Fibroblast of skin of abdomen (primary cell): ENCODE measurements at places on chromosomes 12 and 14.

GRCh38 chr12:19605720-19606119 is 166.4 kb downstream of the AEBP2 start:
- no peak for DNase-seq

- DNase-seq = no peak
These were observed 7.2 kb downstream of the KRT76 start for GRCh38 chr12:52769946-52770345.

GRCh38 chr12:104957719-104958000 is 430 bp downstream of the SLC41A2 start:
- no peak for DNase-seq

DNA sequence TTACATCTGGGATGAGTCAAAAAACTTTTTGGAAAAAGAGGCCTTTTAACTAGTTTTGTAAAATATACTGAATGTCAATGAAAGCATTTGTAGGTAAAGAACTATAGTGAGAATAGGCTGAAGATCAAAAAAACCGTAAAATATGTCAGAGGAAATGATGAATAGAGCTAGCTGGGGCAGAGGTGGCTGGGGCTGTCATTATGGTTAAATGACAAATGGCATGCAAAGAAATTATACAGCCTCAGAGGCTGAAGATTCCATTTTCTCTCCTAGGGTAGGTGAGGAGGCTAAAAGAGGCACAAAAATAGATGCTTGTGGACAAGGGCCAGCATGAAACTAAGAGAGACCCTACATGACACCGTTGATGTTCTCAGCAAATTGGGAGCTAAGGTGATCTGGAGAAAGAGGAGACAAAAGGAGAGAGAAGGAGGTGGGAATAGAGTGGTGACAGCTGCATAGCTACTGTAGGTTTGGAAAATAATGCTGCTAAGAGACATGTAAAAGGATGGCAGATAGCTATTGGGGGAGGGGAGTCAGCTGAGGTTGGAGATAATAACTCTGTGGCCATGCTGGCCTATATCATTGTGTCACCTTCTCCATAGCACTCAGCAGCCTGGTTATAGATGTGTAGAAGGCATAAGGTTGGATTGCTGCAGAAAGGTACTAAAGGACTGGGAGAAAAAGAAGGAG is 63.8 kb downstream of the ABCC9 start:
- no peak for DNase-seq

- DNase-seq = peak; percentile 88
These were observed 1.8 kb downstream of the FLRT2 start for GRCh38 chr14:85531587-85532373.

- DNase-seq = no peak
These were observed 112.5 kb downstream of the ETV6 start for GRCh38 chr12:11761869-11762567.

DNA sequence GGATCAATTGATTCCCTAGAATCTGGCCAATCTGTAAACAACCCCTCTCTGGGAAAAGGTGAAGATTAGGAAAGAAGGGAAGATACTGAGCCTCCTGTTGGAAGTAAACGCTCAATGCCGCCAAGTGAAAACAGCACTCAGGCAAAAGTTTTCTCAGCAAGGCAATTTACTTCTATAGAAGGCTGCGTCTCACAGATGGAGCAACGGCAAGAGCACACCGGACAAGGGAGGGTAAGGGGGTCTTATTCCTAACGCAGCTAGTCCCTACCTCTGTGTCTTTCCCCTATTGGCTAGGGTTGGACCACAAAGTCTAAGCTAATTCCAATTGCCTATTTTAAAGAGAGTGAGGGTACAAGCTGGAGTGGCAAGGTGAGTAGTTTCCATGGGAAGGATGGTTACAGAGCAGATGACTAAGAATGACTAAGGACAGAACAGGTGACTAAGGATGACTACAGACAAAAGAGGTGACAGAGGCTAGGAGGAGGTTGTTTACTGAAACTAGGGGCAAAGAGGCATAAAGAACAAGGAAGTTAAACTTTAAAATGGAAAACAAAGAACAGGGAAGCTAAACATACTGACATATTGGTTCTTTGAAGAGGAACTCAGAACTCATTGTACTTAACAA is 5.6 kb upstream of the TTC9 start:
- DNase-seq = no peak

- DNase-seq = no peak
These were observed 113.3 kb downstream of the ANO6 start for GRCh38 chr12:45329238-45329637.

DNA sequence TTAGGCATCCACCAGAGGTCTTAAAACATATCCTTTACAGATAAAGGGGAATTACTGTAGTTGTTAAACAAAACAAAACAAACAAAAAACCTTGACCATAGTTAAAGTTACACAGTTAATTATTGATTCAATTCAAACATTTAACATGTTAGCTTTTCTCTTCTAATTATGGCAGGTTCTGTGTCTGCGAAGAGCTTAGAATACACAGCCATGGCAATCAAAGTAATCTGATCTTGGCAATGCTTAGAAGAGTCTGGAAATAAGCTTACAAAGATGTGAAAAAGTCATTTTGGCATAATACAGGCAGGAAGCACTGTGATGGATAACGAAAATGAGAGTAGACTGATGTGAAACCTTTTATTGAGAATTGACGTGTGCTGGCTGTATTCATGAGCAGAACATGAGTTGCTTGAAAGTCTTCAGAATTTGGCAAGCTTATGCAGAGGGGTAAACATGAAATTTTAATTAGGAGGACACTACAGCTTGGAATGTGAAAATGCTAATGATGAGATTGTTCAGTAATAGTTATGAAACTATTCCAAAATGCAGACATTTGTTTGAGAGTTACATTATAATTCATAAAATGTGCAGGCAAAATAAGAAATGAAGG is 629.6 kb downstream of the FSCB start:
- DNase-seq = no peak

DNA sequence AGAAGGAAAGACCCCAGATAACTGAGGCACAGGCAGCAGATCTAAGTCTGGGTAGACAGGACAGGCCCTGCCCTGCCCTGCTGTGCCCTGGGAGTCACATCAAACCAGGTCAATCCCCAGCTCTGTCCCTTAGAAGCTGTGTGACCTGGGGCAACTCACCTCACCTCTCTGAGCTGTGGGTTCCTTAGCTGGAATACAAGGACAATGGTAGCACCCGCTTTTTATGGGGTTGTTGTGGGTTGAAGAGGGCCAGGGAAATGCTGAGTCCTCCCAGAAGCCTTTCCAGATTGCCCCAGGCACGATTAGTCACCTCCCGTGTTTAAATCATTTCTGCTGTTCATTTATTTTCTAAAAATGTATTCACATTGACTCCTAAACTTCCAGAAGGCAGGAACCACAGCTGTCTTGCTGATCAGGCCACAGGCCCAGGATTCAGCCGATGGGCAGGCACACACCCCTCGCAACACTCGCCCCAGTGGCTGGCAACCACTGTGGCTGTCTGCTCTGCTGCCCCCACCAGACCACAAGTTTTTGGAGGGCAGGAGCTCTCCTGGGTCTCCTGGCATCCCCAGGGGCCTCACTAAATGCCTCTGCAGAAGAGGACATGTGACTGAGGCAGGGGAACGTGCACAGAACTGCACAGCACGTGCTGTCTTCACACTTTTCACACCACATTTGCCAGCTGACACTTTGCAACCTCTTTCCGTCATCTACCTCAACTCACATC is 3.0 kb downstream of the SELPLG start:
- DNase-seq = peak; percentile 62

DNA sequence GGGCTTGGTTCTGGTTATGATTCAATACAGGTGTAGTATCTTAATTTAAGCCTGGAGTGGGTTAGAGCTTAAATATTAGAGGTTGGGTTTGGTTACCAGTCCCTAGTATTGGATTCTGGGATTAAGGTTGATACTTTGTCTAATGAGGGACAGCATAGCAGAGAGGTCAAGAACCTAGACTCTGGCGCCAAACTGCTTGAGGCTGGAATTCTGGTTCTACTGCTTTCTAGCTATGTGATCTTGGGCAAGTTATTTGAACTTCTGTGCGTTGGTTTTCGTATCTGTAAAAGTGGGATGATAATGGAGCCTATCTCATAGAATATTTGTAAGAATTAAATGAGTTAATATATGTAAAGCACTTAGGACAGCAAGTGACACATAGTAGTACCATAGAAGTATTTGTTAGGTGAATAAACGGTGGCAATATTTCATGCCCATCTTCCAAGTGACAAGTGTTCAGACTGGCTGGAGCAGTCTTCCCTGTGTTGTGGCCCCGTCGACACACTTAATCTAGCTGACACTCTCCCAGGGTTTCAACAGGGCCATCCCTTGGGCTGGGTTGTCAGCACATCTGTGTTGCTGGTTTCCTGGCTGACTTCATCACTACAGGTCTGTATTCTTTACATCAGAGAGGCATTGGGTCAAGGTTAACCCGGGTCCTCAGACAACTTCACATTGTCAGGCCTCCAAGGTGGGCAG is 3.0 kb downstream of the ENDOU start:
- no peak for DNase-seq

DNA sequence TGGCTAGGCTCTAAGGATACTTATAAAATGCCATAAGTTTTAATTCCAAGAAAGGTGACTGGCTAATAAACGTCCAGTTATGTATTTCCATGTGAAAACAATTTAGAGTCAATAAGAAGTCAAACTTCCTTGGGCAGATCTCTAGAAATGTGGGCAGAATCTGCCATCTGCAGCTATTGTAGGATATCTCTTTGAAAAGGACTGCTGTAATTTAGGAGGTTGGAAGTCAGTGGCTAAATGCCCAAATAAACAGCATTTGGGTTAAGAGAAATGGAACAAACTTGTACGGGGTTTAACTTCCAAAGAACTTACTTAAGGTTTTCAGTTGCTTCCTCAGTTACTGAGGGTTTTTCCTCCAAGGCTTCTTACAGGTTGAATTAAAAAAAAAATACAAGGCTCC is 121.6 kb downstream of the FIGNL2 start:
- no peak for DNase-seq

DNA sequence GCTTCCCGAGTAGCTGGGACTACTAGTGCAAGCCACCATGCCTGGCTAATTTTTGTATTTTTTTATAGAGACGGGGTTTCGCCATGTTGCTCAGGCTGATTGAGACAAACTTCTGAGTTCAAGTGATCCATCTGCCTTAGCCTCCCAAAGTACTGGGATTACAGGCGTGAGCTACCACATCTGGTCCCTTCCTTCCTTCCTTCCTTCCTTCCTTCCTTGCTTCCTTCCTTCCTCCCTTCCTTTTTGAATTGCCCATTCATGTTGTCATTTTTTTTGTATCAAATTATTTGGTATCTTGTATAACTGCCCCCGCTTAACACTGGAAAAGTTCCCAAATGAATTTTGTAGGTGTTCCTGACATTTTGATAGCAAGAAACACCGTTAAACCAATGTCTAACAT is 11.7 kb downstream of the RAD9B start:
- DNase-seq = no peak

DNA sequence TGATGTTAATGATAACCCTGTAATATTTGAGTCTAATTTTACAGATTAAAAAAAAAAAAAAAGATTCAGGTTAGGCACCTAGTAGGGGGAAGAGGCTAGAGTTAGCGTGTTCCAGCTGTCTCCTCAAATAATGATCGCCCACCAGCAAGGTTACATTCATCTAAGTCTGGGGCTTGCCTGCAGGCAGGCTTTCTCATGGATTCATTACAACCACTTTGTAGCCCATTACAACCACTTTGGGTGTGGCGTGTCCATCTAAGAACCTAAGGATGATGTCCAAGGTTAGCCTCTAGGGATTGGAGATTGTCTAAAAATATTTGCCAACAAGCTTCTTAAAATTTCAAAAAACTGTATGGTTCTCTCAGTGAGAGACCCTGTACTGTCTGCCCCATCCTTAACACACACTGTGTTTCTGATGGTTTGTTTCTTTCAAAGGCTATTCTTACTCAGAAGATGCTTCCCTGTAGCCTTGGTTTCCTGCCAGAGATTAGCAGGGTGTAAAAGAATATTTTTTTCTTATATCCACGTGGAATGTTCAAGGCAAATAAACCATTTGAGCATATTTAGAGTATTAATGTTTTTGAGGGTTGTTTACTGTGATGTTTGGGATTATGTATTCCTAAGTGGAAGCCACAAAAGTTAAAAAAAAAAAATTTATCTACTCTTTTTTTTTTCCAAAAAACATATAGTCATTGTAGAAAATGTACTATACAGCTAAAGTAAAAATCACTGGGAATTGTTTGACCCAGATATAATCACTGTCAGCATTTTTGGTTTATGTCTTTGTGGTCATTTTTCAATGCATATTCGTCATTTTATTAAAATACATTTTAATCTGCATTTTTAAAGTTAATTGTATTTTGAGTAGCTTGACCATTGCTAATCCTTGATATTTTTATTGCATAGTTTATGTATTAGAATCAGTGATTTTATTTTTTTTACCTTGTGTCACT is 1.7 kb downstream of the DYNC1H1 start:
- no peak for DNase-seq

GRCh38 chr12:14928931-14929330 is 9.4 kb downstream of the ERP27 start:
- DNase-seq = no peak

DNA sequence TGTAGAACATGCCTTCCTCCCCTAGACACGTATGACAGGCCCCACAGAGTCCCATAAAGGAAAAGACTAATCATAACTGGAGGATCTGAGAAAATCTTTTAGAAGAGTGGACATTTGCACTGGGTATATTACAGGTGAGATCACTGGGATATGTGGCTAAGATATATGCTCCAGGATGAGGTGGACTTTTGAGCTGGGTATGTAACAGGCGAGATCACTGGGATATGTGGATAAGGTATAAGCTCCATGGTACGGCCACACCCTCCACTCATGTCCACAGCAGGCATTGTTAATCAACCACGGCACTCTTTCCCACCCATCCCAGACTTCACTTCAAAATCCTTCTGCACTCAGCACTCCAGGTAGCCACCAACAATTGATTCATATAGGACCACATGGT is 34.1 kb downstream of the CLMN start:
- no peak for DNase-seq
